ENCODE measurements at places on chromosomes 3 and 15. TPM values are rescaled to one million over a fixed set of nuclear protein-coding genes. Genes with fewer than 3 reads are reported as not detected.

Gene FOXB1
- 2.7 TPM for total RNA-seq

Gene PLCL2
- total RNA-seq, result 22.9 TPM

Gene CCDC9B
- 1.6 TPM for total RNA-seq

Gene FILIP1L
- 0.93 TPM for total RNA-seq

Gene IL17RD
- total RNA-seq, result 0.09 TPM

Gene CCR9
- 0.14 TPM for total RNA-seq

Gene TMEM212
- total RNA-seq, result not detected

Gene SMARCC1
- 118 TPM for total RNA-seq

Gene GOLGA8T
- not detected for total RNA-seq

Gene TBL1XR1
- total RNA-seq, result 240 TPM

Gene FBXO40
- total RNA-seq, result not detected

Gene AGBL1
- total RNA-seq, result not detected

Gene ALDH1A2
- total RNA-seq, result 2.6 TPM

Gene CCR2
- 0.46 TPM for total RNA-seq

Gene ATP10A
- 25.6 TPM for total RNA-seq

Gene INSYN1
- not detected for total RNA-seq

Gene ZSCAN29
- total RNA-seq, result 44.8 TPM

Gene LRRC28
- total RNA-seq, result 29.0 TPM

Gene IQCH
- 3.6 TPM for total RNA-seq

Gene BRK1
- 89.0 TPM for total RNA-seq

Gene CPNE4
- total RNA-seq, result 0.17 TPM

Gene TTLL13
- total RNA-seq, result 0.24 TPM

Gene GOLGA6L7
- total RNA-seq, result not detected

Gene MAGI1
- total RNA-seq, result 0.67 TPM

Gene FBXO45
- 16.9 TPM for total RNA-seq

Gene GPR62
- not detected for total RNA-seq

Gene NRG4
- not detected for total RNA-seq

Gene ADAMTS7
- total RNA-seq, result 0.39 TPM

Gene MGLL
- 2.3 TPM for total RNA-seq

Gene STT3B
- total RNA-seq, result 100 TPM

Gene MESP2
- total RNA-seq, result not detected

Gene TM4SF1
- total RNA-seq, result 0.23 TPM

Gene ZMYND10
- total RNA-seq, result 1.2 TPM

Gene SEMA5B
- total RNA-seq, result not detected

Gene GJD2
- not detected for total RNA-seq

Gene MOBP
- total RNA-seq, result not detected

Gene LRRK1
- total RNA-seq, result 0.74 TPM

Gene PLSCR5
- not detected for total RNA-seq

Gene GMPS
- total RNA-seq, result 126 TPM

Gene GCSAM
- total RNA-seq, result 26.5 TPM

Gene EXD1
- not detected for total RNA-seq

Gene FYCO1
- total RNA-seq, result 25.1 TPM

Gene HYKK
- total RNA-seq, result 2.9 TPM

Gene GUCA1C
- total RNA-seq, result not detected

Gene PCSK6
- 2.3 TPM for total RNA-seq

Gene ITIH3
- total RNA-seq, result not detected

Gene SLC22A13
- total RNA-seq, result 1.0 TPM

Data from activated T-cell treated with anti-CD3 and anti-CD28 coated beads, Interleukin-2, amount 50 U/mL, for 72 hours (primary cell).